IPS DF 6.9 (cell line): ENCODE measurements at places on chromosomes 6 and 20.

- H3K4me1 ChIP-seq, result no peaks in the 10 kb centered on the region; the same call in 1 of the 2 replicates
- no peak overlapping the region for H3K27ac ChIP-seq
- H3K36me3 ChIP-seq, result peaks cover 3% of the 10 kb centered on the region; the same call in 1 of the 2 replicates
- no peaks in the 10 kb centered on the region for H3K27me3 ChIP-seq
- no peak overlapping the region for H3K4me3 ChIP-seq
Observed at GRCh38 chr6:144467172-144467762, 182.1 kb downstream of the UTRN start.

DNA sequence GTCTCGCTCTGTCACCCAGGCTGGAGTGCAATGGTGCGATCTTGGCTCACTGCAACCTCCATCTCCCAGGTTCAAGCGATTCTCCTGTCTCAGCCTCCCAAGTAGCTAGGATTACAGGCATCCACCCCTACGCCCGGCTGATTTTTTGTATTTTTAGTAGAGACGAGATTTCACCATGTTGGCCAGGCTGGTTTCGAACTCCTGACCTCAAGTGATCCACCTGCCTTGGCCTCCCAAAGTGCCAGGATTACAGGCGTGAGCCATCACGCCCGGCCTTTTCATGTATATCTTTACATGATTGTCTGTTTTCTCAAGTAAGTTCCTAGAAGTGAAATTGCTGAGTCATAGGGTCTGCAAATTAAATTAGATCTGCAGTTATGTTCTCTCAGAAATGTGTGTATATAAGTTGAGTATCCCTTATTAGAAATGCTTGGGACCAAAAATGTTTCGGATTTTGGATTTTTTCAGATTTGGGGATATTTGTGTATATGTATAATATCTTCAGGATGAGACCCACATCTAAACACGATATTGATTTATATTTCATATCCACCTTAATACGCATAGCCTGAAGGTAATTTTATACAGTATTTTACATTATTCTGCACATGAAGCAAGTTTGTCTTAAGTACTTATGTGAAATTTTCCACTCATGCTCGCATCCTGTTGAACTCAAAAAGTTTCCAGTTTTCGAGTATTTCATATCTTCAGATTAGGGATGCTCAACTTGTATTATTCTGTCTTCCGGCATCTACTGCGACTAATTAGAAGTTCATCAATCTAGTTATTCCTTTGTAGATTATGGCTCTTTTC lies 40.4 kb downstream of the TAB2 start:
- H3K27me3 ChIP-seq, result no peaks in the 10 kb centered on the region
- DNase-seq, result no peak
- no peak overlapping the region for H3K4me3 ChIP-seq
- no peaks in the 10 kb centered on the region for H3K36me3 ChIP-seq
- H3K27ac ChIP-seq, result no peak overlapping the region

GRCh38 chr20:64095927-64096326 lies 11.4 kb downstream of the NPBWR2 start:
- H3K27ac ChIP-seq, result no peak overlapping the region
- peaks cover 3% of the 10 kb centered on the region for H3K4me1 ChIP-seq
- no peaks in the 10 kb centered on the region for H3K36me3 ChIP-seq
- no peak for DNase-seq
- H3K27me3 ChIP-seq, result no peaks in the 10 kb centered on the region
- H3K4me3 ChIP-seq, result no peak overlapping the region

DNA sequence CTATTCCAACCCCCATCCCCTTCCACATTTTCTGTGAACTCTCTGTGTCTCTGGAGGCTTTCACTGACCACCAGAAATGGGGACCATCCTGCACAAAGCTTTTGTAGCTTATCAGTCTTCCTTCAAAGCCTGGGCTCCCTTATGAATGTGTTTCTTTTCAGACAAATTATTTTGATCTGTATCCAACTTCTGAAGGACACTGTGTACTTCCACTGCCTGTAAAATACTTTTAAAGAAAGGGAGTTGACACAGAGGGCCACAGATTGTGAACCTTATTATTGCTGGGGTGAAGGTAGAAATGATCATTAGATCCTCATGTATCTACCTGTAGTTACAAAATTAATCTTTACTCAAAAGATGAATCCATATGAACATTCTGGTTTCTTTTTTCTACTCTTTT lies 135.6 kb downstream of the CARMIL1 start:
- no peak overlapping the region for H3K27ac ChIP-seq
- H3K4me3 ChIP-seq, result no peak overlapping the region
- no peak for DNase-seq
- no peaks in the 10 kb centered on the region for H3K36me3 ChIP-seq
- H3K4me1 ChIP-seq, result peaks cover 3% of the 10 kb centered on the region; the same call in 1 of the 2 replicates

GRCh38 chr6:13445005-13445743 lies 42.2 kb downstream of the GFOD1 start:
- no peak overlapping the region for H3K4me3 ChIP-seq
- DNase-seq, result no peak
- no peaks in the 10 kb centered on the region for H3K27me3 ChIP-seq
- H3K36me3 ChIP-seq, result no peaks in the 10 kb centered on the region

GRCh38 chr6:53240761-53241160 lies 92.1 kb upstream of the GCM1 start:
- DNase-seq, result no peak
- no peaks in the 10 kb centered on the region for H3K36me3 ChIP-seq
- no peaks in the 10 kb centered on the region for H3K4me1 ChIP-seq
- H3K27me3 ChIP-seq, result no peaks in the 10 kb centered on the region

- H3K4me1 ChIP-seq, result no peaks in the 10 kb centered on the region
- no peaks in the 10 kb centered on the region for H3K36me3 ChIP-seq
- H3K27ac ChIP-seq, result no peak overlapping the region
Observed at GRCh38 chr20:3141757-3142156, 17.9 kb downstream of the FASTKD5 start.

GRCh38 chr6:72636786-72637185 lies 14.9 kb downstream of the KCNQ5 start:
- H3K4me3 ChIP-seq, result no peak overlapping the region
- H3K27me3 ChIP-seq, result no peaks in the 10 kb centered on the region

DNA sequence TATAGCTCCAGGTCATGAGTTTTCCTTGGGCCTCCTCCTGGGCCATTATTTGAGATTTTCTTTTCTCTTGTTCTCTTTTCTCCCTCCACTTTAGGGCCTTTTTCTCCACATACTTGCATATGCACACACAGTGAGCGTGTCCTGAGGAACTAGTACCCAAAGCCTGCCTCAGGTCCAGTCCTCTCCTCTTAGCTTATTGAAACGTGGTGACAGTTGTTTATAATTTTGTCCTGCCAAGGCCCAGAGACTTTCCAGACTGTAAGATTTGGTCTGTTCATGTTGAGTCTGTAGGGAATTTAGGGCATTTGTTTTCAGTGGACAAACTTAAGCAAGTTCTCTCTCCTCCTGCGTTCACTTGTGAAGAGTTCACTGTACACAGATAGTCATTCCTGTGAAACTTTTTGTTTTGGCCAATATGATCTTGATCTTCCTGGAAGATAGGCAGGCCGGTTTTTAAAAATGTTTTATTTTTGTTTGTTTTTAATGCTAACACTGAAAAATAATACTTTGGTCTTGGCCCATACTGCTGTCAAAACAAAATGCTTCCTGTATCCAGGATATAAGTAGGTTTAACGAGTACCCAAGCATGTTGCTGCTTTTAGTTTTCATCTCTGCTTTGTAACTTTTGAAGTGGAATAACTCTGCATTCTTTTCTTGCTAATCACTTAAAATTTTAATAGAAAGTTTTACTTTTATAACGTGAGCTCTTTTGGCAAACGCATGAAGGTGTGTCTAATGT lies 20.7 kb downstream of the LRRC1 start:
- H3K4me1 ChIP-seq, result peaks cover 5% of the 10 kb centered on the region
- H3K27ac ChIP-seq, result no peak overlapping the region
- no peak for DNase-seq

DNA sequence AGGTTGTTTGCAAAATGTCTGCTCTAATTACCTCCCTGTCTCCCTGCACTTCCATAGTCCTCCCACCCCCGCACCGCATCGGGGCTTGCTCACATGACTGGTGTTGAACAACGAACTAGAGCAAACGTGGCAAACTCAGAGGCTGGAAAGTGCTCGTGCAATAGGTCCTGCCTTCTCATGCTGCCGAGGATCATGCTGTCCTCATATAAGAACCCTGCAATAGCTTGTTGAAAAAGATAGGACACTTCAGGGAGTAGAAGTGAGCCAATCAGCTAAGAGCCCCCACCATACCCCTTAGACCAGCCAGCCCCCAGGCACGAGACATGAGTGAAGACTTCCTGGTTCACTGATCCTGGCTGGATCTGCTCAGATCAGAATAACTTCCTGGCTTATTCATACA lies 219.2 kb downstream of the C6orf118 start:
- DNase-seq, result no peak
- H3K27ac ChIP-seq, result no peak overlapping the region
- no peak overlapping the region for H3K4me3 ChIP-seq
- H3K4me1 ChIP-seq, result no peaks in the 10 kb centered on the region
- no peaks in the 10 kb centered on the region for H3K27me3 ChIP-seq

- peak overlapping the region; percentile 46; the same call in 1 of the 2 replicates for H3K4me3 ChIP-seq
- DNase-seq, result no peak
- H3K4me1 ChIP-seq, result no peaks in the 10 kb centered on the region; the same call in 1 of the 2 replicates
- no peaks in the 10 kb centered on the region for H3K36me3 ChIP-seq
- no peaks in the 10 kb centered on the region for H3K27me3 ChIP-seq
- no peak overlapping the region for H3K27ac ChIP-seq
Observed at GRCh38 chr20:34514897-34515483, 1.2 kb upstream of the DYNLRB1 start.
